Stimulated activated CD8-positive, alpha-beta memory T cell treated with anti-CD3 and anti-CD28 coated beads, Interleukin-4, amount 100 ng/mL, for 4 hours (primary cell): ENCODE measurements at places on chromosomes 5 and 9.

GRCh38 chr9:74122661-74123060 is 374.5 kb upstream of the RORB start:
- no peak for DNase-seq

DNA sequence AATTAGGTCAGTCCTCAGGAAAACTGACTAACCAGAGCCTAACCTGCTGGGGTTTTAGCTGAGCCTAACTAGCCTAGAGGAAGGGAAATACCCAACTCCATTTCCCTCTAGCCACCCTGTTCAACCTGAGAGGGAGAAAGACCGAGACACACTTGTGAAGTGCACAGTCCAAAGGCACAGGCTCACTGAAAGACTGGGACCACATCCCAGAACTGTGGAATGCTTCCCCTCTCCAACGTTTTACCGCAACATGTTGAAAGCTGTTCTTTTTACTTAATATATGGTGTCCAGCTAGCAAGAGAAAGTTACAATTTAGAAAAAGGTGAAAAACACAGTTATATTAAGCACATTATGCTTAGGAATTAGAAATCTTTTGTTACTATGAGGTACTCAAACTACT is 76.8 kb upstream of the SIMC1 start:
- DNase-seq = no peak

DNA sequence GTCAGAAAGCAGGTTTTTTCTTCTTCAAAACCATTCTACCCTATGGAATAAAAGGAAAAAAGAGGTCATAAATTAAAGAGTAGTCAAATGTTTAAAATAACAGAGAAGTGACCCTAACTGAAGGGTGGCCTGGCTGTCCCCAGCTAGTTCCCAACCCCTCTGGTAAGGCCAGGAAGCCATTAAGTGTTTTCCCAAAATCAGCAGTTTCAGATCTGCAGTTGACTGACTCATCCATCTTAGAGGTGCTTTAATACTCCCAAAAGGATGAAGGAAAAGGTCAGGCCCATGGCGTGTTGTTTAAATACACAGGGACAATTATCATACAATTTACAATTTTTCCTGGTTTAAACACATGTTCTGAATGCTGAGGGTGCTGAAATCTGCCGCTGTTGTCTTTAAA is 47.9 kb upstream of the TBC1D9B start:
- no peak for DNase-seq

DNA sequence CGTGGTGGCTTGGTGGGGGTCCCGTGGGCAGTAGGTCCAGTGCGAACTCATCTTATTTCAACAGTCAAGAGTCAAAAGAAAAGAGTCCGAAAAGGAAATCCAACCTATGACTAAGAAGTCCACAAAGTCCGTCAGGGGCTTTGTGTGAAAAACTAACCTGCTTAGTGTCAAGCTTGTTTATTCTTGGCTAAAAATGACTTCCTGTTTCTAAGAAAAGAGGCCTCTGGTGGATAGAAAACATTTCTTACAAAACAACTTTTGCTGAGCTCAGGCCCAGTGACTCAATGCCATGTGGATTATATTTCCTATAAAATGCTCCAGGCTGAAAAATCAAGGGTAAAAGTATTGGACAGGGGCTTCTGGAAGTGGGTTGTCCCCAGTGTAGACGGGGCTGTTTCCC is 105.9 kb downstream of the GADD45G start:
- no peak for DNase-seq

DNA sequence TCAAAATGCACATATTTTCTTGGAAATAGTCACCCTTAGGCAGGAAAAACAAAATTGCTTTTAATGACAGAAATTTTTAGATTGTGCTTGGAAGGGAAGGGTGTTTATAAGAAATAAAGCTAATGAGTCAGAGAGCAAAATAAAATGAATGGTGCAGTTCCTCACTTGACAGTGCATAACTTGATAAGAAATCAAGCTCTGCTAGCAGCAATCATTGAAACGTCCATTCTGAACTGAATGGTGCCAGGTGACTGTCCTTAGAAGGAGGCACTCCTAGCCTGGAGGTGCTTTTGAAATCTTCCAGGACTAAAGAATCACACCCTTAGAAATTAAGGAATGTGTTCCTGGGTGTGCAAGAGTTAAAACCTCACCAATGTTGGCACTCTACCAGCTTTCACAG is 202.5 kb downstream of the EFNA5 start:
- no peak for DNase-seq

- DNase-seq = no peak
Observed at GRCh38 chr5:127086589-127086988, 13.3 kb upstream of the C5orf63 start.

- no peak for DNase-seq
Observed at GRCh38 chr5:142319560-142320429, 5.0 kb downstream of the SPRY4 start.

GRCh38 chr5:105638437-105638836 is 2032.3 kb downstream of the EFNA5 start:
- DNase-seq = no peak

- DNase-seq = no peak
Observed at GRCh38 chr5:133390416-133391353, 221.7 kb downstream of the FSTL4 start.

DNA sequence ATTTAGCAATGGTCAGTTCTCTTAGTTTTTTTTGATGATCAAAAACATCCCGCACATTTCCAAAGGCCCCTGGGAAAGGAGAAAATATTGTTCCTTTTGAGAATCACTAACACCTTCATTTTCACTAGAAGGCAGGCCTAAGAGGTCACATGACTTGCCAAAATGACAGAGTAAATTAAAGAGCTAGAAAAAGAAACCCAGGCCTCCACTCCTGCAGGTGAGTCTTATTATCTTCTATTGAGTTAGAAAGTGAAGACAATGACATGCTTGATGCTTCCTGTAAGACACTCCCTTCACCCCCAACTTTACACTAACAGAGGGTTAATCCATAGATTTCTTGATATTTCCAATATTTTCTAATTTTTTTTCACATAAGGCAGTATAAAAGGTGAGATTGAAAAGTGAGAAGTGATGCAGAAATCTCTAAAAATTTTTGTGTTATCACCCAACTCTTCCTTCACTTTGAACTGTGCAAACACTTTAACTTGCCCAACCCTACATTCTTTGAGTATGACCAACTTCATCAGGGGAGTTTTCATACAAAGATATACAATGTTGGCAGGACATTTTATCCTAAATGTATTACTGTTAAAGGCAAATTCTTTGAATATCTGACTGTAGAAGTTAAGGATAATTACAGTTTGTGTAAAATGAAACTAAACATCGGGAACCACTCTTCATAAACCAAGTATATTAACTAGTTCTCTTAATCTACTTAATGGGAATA is 57.1 kb downstream of the SUB1 start:
- DNase-seq = no peak

DNA sequence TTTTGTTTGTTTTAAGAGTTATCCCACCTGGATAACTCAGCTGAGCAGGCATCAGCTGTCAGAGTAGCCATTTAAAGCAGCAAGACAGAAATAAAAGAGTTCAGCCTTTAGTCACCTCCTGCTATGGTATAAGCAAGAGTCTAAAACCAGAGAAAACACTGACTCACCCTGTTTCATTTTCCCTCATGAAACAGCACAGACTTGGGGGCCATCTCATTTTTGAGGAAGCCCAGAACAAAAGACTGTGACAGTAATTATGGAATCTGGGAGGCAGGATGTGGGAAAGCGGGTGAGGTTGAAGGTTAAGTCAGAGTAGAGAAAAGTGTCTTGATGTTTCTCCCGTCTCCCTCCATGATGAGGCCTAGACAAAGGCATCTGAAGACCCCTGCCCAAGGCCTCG is 90.2 kb upstream of the FAM174A start:
- no peak for DNase-seq
